ENCODE measurements at places on chromosomes 2 and 18.

GRCh38 chr2:198376677-198377076 is 572.3 kb downstream of the PLCL1 start:
- DNase-seq, result no peak

- no peak for DNase-seq
These were observed 33.1 kb upstream of the TWIST2 start for GRCh38 chr2:238814815-238815214.

- DNase-seq, result no peak
These were observed 5.5 kb downstream of the CYB5A start for GRCh38 chr18:74286106-74286855.

GRCh38 chr18:6561862-6562291 is 147.2 kb upstream of the L3MBTL4 start:
- DNase-seq, result no peak

- no peak for DNase-seq
These were observed 87.7 kb upstream of the LPIN2 start for GRCh38 chr18:3100498-3101132.

DNA sequence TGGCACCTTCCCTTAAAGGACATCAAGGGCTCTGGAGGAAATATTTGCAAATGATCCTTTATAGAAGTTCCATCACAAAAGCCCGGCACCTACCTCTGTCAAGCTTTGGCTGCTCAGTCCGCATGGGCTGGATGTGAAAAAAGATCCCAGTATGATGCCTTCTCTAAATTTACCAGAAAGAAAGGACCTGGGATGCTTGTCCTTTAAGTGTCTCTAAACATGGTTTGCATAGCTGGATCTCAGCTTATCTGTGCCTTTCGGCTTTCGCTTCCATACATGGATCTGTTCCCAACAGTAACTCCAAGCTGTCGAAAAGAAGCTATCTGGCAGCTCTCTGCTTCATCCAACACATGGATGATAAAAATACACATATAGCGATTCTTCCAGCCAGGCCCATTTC is 60.4 kb upstream of the SLC8A1 start:
- DNase-seq, result no peak

- DNase-seq, result no peak
These were observed 237.1 kb downstream of the GPD2 start for GRCh38 chr2:156673333-156673615.

GRCh38 chr18:66993492-66993891 is 389.6 kb upstream of the CDH19 start:
- no peak for DNase-seq

DNA sequence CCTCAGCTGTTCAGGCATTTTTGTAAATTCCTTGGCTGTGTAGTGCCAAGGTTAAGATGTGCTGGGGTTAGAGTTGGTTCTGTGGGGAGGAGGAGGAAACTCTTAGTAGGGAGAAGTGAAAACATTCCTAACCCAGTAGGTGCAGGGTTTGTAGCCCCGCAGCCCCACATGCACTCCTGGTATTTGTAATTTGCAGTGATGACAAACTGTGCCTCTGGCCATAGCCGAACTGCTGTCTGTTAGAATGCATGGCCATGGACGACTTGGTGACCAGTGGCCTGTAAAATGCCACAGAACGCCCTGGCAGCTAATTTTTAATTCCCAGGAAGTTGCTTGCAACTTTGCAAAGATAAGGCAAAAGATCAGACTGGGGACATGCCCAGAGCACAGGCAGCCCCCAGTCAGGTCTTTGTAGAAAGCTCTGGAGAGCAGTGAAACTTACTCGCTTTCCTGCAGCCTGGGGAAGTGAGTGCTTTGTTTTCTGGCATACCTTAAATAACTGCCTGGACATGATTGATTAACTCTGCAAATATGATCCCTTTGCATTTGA is 38.4 kb downstream of the LYPD6B start:
- no peak for DNase-seq

DNA sequence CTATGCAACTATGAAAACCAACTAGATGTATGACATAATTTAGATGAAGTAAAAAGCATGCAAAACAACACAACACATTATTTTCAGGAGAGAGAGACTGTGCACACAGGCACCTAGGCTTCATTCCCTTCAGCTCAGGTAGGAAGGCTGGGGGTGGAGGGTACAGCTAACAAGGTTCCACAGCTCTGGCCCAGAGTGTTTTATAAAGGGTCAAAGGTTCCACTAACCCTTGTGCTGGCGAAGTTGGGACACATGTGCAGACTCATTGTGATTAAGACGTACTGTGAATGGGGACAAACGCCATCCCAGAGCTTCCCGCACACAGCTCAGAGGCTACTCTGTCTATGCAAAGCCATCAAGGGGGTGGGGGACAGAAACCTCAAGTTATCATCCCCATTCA is 19.1 kb downstream of the CCDC93 start:
- no peak for DNase-seq

DNA sequence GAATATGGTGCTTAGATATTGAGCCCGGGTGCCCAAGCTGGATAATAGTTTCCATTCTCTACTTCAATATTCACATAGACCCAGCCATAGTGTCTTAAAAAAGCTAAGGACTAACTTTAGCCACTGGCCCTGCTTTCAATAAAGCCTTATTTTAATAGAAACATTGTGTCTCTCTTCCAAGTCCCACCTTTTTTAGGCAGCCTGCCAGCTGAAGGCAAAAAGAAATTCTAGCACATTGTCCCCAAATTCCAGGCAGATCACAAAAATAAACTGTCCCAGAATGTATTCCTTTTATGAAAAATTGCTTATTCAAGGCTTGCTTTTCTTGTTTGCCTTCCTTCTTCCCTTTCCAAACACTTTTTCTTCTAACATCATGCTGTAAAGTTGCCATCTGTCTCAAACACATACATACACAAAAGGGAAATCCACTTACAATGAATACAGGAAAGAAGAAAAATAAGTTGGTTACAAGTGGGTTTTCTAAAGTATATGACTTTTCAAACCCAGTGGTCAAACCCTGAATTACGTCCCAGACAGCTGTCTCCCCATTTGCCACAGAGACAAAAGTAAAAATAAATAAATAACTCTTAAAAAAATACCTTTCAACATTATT is 778.5 kb downstream of the BCL11A start:
- no peak for DNase-seq

GRCh38 chr2:232637866-232638583 is 4.6 kb downstream of the EFHD1 start:
- no peak for DNase-seq

DNA sequence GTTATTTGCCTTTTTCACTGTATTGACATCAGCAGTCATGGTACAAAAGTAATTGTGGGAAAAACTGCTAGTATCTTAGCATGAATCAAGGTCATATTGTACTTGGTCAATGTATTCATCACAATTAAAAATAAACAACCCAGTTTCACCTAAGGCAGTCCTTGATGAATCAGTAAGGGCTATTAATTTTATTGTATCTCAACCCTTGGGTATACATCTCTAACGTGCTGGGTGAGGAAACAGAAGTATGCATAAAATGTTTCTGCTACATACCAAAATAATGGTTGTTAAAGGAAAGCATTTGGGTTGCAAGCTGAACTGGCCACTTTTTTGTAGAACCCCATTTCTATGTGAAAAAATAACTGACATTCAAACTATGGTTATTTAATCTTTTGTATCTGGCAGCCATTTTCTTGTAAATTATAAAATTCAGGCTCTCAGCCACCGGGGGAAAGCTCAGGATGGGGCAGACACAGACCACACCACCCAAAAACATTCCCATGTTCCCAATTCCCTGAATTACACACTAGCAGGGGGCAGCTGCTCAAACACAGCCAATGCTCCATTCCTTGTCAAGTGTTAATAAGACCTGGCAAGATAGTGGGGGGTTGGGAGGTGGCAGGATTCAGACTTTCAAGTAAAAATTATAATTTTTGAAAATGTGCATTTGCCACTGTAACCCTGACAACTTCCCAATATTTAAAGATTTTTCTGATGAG is 49.3 kb downstream of the OLA1 start:
- no peak for DNase-seq

DNA sequence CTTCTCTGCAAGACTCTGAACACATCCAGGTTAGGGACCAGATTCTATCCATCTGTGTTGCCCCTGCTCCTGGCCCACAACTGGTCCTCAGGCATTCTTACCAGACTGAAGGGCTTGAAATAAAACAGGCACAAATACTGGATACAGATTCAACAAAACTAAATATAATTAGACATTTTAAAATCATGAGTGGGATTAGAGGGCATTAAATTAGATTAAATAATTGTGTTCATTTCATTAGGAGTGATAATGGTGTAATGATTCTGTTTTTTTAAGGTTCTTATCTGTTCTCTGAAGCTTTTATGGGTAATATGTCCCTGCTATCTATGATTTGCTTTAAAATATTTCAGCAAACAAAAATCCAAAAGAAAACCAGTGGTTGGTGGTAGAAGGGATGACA is 226.5 kb downstream of the IRS1 start:
- DNase-seq, result no peak

- no peak for DNase-seq
These were observed 121.8 kb upstream of the FN1 start for GRCh38 chr2:215557701-215558100.

DNA sequence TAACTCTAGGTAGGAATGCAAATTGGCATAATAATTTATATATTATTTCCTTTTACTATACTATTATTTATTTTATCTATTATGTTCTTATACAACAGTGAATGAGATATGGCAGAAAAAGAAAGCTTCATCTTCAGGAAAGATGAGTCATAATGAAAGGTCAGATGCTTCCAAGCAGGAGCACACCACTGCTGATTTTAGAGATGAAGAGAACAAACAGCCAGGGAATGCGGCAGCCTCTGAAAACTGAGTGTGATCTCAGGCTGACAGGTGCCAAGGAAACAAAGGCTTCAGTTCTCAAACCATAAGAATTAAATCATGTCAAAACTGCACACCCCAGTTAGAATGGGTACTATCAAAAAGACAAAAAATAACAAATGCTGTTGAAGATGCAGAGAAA is 149.0 kb downstream of the CCDC178 start:
- no peak for DNase-seq

GRCh38 chr18:56739731-56740130 is 88.6 kb downstream of the WDR7 start:
- DNase-seq, result no peak

DNA sequence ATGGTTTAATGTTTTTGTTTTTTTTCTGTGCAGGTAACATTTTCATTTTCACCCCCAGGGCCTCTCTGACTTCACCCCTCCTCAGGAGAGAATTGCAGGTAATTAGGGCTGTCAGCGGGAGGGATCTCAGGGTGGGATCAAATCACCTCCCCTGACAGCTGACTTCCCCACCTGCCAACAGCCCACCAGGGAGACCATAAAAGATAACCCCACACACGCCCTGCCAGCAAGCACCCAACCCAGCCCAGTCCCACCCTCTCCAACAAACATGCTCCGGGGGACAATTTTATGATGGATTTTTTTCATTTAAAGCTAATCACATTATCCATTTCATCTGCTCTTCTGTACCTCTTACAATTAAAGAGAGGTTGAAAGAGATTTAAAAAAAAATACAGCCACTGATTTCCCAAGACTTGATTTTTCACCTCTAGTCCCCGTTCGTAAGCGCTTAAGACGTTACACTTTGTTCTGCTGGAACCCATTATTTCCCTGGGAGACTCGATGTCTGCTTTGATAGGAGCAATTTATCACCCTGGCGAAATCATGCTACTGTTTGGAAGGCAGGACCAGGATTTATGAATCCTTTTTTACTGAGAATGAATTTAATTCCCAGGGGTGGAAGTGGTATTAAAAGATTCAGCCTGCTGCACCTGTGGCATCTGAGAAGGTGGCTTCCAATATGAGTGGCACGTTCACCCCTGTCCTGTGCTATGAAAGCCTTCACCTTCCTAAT is 232.9 kb upstream of the ID2 start:
- no peak for DNase-seq

DNA sequence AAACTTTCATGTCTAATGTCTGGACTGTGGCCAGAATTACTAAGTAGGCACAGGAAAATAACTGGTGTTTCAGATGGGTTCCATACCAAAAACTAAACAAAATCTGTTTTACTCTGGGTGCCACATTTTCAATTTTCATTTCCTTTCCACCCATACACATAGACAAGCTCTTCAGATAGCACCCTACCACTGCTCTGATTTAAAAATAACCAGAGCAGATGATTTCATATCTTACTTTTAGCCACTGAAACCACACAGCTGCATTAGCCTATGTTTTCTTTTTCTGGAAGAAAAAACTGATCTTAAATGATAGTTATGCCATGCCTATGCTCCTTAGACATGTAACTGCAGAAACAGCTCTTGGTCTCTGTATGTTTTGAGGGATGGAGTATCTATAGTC is 647.6 kb downstream of the CPS1 start:
- no peak for DNase-seq

- DNase-seq, result no peak
These were observed 224.5 kb upstream of the HDAC4 start for GRCh38 chr2:239625156-239625845.

DNA sequence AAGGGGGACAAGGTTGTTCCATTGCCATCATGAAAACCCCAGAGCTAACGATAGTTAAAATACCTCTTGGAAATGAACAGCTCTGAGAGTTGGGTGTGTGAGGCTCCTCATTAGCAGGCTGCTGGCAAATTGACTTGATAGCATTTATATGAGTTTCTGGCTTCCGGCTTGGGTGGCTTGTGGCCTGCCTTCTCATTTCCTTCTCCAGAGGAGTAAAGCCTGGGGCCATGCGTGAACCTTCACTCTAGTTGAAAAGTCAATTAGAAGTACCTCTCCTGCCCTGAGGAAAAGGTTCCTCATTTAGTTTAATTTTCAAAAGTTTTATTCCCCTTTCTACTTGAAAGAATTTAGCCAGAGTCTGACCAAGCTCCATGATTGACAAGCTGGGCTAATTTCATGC is 67.1 kb downstream of the MGAT5 start:
- no peak for DNase-seq

DNA sequence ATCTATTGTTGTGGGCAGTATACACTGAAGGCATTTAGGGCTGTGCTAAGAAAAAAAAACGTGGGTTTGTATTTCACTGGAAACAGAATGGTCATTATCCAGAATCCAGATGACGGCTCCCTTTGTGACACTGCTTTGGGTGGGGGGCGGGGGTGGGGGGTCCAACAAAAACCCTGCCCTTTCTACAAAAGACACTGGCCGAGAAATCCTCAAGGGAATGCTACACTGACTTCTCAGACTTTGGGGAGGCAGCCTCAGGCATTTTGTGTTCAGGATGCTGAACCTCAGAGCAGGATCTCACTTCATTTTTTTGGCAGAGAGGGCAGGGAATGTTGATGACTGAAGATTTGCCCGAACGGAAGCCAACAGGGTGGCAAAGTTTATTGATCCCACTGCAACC is 417.1 kb downstream of the HRH4 start:
- DNase-seq, result no peak

DNA sequence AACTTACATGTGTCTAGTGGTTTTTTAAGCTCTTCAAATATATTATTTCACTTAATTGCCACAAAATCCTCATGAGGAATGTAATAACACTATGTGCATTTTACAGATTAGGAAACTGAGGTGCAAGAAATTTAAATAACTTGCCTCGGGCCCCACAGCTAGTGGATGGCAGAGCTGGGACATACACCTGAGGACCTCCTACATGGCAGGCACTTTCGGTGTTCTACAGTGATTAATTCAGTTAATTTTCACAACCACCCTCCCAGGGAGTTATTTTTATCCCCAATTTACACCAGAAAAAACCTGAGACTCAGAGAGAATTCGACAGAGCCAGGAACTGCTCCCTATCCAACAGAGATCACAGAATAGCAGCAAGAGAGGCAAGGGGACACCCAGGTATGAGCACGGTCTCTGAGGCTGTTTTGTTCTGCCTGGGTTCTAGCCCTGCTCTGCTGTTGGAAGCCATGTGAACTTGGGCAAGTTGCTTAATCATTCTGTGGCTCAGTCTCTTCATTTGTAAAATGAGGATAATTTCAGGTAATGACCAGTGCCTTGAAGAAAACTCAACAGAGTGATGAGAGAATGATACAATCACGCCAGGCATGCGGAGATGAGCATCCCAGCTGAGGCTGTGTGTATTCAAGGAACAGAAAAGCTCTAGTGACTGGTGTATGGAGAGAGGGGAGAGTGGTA is 82.3 kb downstream of the MYCN start:
- no peak for DNase-seq
